ENCODE measurements at places on chromosomes 4 and X.

DNA sequence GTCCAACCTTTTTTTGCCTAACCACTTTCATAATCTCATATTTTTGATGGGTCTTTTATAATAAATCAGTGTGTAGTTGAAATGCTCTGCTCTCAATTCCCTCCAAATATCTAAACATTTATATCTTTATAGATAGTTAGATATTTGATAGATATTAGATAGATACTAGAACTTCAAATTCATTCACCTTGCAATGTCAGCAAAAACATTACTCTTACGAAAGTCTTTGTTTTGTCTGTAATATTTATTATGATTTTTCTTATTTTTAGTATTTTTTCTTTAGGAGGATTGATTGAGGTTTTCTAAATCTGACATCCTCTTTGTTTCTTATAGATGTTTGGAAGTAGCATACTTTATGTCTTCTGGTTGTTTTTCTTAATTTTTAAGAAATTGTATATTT lies 2563.6 kb downstream of the PCDH7 start:
- no peak for DNase-seq

DNA sequence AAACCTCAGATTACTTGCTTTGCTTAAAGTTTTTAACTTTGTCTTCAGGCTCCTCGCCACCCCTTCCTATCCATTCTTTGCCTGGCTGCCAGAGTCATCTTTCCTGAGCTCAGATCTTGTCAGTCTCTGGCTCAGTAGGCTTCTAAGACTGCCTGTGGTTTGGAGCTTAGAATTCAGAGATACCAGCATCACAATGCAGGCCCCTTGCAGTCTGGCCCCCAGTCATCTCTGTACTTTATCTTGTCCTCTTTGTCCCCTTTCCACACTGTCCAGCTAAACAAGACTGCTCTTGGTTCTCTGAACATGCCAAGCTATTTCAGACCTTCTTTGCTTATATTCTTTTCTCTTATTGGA lies 3.0 kb downstream of the KIAA0232 start:
- no peak for DNase-seq

- DNase-seq, result no peak
These were observed 2.9 kb downstream of the GPR78 start for GRCh38 chr4:8582941-8583654.

GRCh38 chr4:16801356-16801755 lies 97.1 kb downstream of the LDB2 start:
- no peak for DNase-seq

GRCh38 chrX:152822383-152823086 lies 8.0 kb downstream of the CETN2 start:
- DNase-seq, result no peak

- no peak for DNase-seq
These were observed 105.1 kb downstream of the NFKB1 start for GRCh38 chr4:102606261-102606660.

GRCh38 chr4:167101035-167101434 lies 133.3 kb downstream of the SPOCK3 start:
- DNase-seq, result no peak

- no peak for DNase-seq
These were observed 125.3 kb downstream of the UBE2K start for GRCh38 chr4:39823191-39823590.
